ENCODE measurements at places on chromosomes 6 and 20. TPM values are rescaled to one million over a fixed set of nuclear protein-coding genes. Genes with fewer than 3 reads are reported as not detected.
A peak's percentile ranks its signal among the peaks of the same experiment; 100 is the strongest.

HLA-G gene
- polyA plus RNA-seq: not detected

PRDM13 gene
- not detected for polyA plus RNA-seq

TUBB2A gene
- polyA plus RNA-seq: 66.6 TPM

REM1 gene
- 0.81 TPM for polyA plus RNA-seq

DNA sequence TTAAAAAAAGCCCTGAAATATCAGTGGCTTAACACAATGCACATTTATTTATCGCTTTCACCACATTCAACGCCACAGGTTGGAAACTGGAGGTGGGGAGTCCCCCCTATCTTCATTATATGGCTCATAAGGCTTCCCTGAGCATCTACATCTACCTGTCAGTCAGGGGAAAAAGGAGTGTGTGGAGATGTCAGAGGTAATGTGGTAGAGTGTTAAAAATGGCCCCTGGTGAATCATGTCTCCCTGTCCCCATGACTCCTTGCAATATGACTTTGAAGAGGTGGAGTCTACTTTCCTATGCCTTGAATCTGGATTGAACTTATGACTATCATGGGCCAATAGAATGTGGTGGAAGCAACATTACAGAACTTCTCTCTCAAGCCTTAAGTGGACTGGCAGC, 65.5 kb upstream of the BTBD3 start:
- DNase-seq: no peak

DNA sequence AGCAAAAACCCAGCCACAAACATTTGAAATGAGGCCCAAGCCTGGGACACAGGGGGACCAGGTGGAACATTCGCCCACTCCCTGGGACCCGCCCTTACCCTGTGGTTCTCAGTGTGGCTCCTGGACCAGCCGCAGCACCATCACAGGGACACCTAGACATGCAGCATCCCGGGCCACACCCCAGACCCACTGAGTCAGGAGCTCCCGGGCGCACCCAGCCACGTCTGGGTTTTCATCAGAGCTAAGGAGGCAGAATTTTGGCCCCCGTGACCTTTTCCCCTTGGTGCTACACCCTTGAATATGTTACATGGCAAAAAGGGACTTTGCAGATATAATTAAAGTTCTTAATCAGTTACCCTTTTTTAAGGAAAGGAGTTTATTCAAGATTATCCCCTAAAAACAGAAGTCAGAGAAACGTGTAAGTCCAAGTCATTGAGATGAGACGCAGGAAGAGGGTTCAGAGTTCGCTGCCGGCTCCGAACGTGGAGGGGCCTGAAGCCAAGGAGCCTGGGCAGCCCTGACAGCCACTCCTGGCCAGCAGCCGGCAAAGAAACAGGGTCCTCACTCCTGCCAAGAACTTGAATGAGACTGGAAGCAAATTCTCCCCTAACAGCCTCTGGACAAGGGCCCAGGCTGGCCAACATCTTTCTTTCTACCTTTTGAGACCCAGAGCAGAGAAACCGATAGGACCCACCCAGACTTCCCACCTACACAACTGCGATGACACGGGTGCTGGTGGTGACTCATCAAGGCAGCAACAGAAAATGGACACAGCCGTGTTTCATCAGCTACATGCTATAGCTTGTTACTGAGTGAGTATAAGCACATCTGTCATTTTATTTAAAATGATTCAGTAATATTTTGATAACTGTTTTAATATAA, 25.3 kb downstream of the BFSP1 start:
- no peak for DNase-seq

- DNase-seq: peak; percentile 45
Measured at GRCh38 chr20:5642155-5642981, 107.8 kb upstream of the SHLD1 start.

DNA sequence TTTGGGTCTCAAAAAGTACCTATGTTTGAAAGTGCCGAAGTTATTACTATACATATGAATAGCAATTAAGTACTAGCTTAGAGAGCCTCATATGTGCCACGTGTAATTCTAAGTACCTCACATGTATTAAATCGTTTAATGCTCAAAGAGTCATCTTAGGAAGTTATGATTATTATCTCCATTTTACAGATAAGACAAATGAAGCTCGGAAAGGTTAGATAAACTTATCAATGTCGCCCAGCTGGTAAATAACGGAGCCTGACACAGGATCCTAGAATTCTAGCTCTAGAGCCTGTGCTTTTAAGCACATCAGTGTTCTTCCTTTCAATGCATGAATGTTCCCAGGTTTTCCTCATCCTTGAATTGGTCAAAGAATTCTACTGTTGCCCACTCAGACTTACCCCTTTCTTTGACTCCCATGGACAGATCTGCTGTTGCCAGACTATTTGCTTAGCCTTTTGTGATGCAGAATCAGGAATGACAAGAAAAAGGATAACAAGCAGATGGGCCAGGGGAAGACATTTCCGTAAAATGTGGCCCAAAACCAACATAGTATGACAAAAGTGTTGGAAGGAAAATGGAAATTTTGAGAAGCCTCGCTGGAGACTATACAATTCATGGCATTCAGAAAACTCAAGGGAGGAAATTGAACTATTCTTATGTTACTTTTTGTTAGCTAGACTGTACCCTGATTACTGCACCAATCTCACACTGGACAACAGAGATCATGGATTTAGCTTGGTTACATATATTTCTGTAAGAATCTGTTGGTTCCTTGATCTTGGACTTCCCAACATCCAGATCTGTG, 237.1 kb upstream of the CITED2 start:
- no peak for DNase-seq

- DNase-seq: no peak
Measured at GRCh38 chr6:27026361-27026760, 221.1 kb upstream of the PRSS16 start.

DNA sequence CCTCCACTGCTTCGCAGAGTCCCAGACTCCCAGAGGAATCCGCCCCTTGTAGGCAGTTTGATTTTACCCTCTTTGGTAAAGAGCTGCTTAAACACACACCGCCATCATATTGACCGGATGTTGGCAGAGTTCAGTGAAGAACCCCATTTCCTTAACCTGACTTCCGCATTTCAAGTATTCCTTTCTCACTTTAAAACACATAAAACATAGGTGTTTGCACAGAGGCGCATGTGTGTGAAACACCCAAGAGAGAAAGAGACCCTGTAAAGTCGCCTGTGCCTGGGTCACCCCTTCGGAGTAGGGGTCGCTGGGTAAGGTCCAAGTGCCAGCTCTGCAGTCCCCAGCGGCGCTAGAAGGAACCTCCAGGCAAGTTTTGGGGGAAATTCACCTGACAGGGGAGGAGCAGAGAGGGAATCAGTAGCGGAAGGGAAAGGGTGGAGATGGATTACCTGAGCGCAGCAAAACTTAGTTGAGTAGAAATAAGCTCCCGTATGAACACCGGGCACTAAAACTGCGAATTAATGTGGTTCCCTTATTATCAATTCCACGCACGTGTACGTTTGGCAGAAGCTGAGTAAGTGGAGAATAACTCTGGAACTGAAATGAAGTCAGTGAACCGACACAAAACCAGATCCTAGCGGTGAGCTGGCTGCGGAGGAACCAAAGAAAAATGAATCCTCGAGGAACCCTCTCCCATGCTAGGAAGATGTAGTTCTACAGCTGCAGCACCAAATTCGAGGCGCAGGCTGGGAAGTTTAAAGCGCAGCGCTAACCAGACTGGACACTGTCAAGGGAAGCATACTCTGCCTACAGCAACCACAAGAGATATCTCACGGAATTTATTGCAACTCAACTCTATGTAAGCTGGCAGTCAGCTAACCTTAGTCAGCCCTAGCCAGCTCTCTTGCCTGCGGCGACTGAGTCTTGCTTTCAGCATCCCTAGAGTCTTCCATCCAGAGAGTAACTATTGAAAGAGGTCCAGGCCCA, 3.5 kb upstream of the HTR1B start:
- DNase-seq: peak; percentile 63
